Panc1 (cell line): ENCODE measurements at places on chromosomes 6 and 20.

DNA sequence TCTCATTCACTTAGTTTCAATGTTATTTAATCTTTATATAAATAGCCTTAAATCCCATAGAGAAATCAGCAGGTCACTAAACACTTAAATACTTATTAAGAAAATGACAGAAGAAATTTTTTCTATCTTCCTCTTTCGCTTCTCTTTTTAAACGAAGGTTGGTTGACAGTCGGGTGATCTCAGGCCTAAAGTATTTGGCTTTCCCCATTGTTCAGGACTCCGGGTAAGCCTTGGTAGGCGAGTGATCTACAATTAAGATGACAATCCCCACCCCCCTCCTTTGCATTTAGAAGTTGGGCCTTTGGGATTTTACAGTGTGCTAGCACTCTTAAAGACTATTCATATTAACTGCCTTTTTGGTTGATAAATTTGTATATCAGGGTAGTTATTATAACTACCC, 19.7 kb upstream of the UTRN start:
- H3K4me1 ChIP-seq: peaks cover 38% of the 10 kb centered on the region
- H3K27me3 ChIP-seq: no peaks in the 10 kb centered on the region
- peak overlapping the region; percentile 26 for H3K4me3 ChIP-seq

DNA sequence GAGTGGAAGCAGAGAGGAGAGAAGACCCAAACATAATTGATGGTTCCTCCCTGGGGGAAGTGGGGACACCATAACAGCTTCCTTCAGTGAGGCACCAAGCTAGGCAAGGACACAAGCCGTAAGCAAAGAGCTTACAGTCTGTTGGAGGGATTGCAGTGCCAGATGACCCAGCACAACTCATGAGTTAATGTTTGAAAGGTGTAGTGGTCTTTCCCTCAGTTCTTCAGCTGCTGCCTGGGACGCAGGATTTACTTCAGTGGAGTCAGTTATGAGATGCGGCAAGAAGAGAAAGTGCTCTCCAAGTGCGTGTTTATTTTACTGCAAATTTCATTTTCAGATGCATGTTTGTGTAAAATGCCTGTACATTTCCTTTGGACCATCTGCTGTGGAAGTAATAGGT, 38.7 kb upstream of the SLC17A4 start:
- no peak for DNase-seq
- no peaks in the 10 kb centered on the region for H3K4me1 ChIP-seq
- peaks cover 2% of the 10 kb centered on the region for H3K27me3 ChIP-seq
- H3K27ac ChIP-seq: no peak overlapping the region
- H3K4me3 ChIP-seq: no peak overlapping the region

DNA sequence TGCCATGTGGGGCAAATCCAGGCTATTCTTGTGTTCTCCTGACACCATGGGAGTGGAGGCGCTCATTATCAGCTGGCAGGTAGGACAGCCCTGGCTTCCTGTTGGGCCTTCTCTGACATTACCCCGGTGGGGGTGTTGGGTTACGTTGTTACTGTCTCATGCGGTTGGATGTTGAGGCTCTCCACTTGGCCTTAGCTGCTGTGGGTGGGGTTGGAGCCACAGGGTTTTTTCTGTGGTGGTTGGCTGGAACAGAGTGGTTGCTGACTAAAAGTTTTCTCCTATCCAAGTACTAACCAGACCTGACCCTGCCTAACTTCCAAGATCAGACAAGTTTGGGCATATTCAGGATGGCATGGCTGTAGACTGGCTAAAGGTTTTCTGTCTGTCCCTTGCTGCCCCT, 20.2 kb downstream of the RIPK1 start:
- no peaks in the 10 kb centered on the region for H3K4me1 ChIP-seq
- DNase-seq: no peak
- no peaks in the 10 kb centered on the region for H3K27me3 ChIP-seq
- H3K27ac ChIP-seq: no peak overlapping the region
- H3K4me3 ChIP-seq: no peak overlapping the region

- no peaks in the 10 kb centered on the region for H3K27me3 ChIP-seq
- H3K36me3 ChIP-seq: no peaks in the 10 kb centered on the region
- H3K27ac ChIP-seq: no peak overlapping the region
- H3K4me3 ChIP-seq: no peak overlapping the region
- H3K4me1 ChIP-seq: no peaks in the 10 kb centered on the region
Observed at GRCh38 chr20:15703171-15703911, 869.9 kb downstream of the KIF16B start.

GRCh38 chr6:38460186-38460585, 179.5 kb downstream of the BTBD9 start:
- H3K27me3 ChIP-seq: no peaks in the 10 kb centered on the region
- no peak overlapping the region for H3K27ac ChIP-seq
- H3K36me3 ChIP-seq: no peaks in the 10 kb centered on the region
- DNase-seq: no peak

DNA sequence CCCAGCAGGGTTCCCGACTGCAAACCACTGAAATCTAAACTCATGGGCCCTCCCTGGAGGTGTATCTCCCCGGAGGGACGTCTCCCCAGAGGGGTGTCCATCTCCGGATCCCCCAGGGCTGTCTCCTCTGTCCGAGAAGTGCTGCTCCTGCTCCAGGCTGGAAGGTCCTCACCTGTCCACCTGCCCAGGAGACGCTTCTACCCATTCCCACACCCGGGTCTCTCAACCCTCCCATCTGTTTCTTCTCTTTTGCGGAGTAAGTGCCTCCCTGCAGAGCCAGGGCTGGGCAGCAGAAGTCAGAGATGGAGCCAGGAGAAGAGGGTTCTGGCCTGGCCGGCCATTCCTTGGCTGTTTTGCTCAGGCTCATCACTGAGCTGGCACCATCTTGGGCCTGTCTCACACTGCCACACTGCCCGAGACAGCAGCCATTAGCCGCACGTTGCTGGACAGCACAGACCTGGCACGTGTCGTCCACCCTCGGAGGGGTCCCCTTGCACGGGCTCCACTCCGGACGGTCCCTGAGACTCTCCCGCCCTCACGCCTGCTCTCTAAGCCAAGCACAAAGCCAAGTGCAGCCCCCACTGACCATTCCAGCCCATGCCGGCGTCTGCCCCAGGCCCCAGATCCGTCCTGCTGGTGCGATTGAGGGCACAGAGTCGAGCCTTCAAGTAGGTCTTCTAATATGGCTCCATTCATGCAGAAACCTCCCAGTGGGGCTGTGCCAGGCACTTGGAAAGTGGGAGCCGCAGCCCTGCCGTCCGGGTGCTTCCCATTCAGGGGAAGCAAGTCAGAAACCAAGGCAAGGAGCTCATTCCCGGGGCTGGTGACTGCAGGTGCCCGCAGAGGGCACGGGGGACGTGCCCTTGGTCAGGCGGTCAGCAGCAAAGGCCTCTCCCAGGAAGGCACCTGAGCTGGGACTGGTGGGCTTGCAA, 367.7 kb downstream of the TAF4 start:
- no peak overlapping the region for H3K27ac ChIP-seq
- H3K36me3 ChIP-seq: no peaks in the 10 kb centered on the region
- no peak for DNase-seq
- H3K4me1 ChIP-seq: no peaks in the 10 kb centered on the region

DNA sequence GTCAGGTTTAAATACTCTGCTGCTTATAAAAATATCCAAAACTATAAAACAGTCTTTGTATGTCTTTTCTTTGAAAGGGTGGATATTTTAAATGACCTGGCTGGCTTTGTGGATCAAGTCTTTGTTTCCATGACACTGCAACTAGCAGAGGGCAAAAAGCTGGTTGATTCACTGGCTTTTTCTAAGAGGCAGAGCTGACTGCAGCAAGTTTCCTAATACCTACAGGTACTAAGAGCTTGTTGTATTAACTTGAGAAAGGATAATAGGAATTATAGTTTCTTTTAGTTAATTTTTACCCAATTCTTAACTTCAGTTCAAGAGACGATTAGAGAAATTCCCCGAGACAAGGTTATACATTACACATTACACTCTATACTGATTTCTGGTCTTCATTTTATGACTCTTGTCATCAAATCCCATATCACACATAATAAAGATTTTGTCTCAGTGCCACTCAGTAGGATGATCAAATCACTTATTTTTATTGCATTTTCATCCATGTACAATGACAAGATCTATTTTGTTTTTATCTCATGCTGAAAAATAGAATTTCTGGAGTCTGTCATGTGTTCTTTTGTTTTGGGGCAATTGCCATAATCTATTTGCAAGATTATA, 120.1 kb upstream of the RIMS1 start:
- no peaks in the 10 kb centered on the region for H3K36me3 ChIP-seq
- no peak for DNase-seq
- H3K27ac ChIP-seq: no peak overlapping the region

DNA sequence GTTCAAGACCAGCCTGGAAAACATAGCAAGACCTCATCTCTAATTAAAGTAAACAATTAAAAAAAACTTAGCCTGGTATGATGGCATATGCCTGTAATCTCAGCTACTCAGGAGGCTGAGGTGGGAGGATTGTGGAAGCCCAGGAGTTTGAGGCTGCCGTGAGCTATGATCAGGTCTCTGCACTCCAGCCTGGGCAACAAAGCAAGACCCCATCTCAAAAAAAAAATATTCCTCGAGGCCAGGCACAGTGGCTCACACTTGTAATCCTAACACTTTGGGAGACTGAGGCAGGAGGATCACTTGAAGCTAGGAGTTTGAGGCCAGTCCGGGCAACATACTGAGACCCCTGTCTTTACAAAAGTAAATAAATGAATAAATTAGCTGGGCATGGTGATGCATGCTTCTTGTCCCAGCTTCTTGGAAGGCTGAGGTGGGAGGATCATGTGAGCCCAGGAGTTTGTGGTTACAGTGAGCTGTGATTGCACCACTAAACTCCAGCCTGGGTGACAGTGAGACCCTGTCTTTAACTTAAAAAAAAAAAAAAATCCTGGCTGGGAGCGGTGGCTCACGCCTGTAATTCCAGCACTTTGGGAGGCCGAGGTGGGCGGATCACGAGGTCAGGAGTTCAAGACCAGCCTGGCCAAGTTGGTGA, 9.3 kb upstream of the C2 start:
- H3K4me1 ChIP-seq: no peaks in the 10 kb centered on the region
- DNase-seq: no peak
- H3K4me3 ChIP-seq: no peak overlapping the region
- H3K27ac ChIP-seq: no peak overlapping the region

- H3K36me3 ChIP-seq: peaks cover 5% of the 10 kb centered on the region; the same call in 1 of the 2 replicates
- no peak overlapping the region for H3K4me3 ChIP-seq
- H3K27me3 ChIP-seq: no peaks in the 10 kb centered on the region
- DNase-seq: peak; percentile 4
Observed at GRCh38 chr6:135438907-135439535, 58.5 kb downstream of the AHI1 start.

DNA sequence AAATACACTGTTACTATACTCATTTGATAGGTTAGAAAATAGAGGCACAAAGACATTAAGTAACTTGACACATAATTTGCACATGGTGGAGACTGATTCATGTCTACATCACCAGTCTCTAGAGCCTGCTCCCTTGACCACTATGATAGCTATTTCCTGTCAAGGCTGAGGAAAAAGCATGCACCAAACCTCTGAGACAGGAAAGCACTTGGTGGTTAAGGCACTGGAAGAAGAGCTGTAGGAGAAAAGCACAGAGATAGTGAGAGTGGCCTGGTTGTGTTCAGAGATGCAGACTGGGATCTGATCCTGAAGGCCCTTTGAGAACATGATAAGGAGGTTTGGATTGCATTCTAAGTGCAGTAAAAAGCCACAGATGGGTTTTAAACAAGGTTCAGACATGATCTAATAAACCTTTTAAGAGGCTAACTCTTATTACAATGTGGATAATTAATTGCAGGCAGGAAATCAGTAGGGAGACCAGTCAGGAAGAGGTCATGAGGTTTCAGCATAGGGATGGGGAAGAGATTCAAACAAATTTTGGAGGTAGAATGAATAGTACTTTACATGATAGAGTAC, 168.9 kb downstream of the PHF3 start:
- peak; percentile 48 for DNase-seq
- H3K36me3 ChIP-seq: no peaks in the 10 kb centered on the region
- no peak overlapping the region for H3K4me3 ChIP-seq

GRCh38 chr6:160394654-160395035, 46.5 kb downstream of the SLC22A3 start:
- no peak overlapping the region for H3K4me3 ChIP-seq
- no peaks in the 10 kb centered on the region for H3K36me3 ChIP-seq
- H3K27me3 ChIP-seq: no peaks in the 10 kb centered on the region
- no peaks in the 10 kb centered on the region for H3K4me1 ChIP-seq
- H3K27ac ChIP-seq: no peak overlapping the region

DNA sequence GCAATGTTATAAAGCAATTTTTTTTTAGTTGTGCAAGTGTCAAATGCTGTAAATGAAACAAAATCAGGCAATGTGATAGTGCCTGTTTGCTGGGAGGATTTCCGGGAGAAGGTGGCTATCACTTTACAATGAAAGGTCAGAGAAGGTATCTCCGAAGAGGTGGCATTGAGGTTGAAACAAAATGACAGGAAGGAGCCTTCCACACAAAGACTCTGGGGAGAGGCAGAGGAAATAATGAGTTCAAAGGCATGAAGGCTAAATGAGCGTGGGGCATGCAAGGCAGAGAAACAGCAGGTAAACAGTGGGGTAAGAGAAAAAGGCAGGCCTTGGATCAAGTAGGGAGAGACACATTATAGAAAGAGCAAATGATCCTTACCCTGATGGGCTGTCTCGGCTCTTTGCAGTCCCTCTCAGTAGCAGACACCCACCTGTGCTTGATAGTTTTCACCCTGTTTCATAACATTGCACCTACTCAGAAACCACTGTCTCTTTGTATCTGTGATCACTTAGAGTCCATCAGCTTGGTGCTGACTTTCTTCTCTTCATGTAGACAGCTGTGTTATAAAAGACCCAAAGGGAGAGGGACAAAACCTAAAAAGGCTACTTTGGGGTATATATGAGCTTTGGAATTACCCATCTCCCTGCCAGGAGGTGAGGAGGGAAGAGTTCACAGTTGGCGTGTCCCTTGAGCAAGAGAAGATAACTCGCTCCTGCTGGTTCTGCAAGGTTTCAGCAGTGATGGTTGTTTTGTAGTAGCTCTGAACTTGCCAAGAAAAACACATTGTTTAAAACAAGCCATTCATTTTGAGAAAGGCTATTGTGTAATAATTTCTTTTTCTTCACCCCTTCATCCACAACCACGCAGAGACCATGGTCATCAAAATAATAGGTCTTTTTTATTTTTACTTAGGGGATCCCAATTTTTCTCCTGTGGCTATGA, 22.3 kb downstream of the NRN1 start:
- H3K27ac ChIP-seq: no peak overlapping the region
- no peak for DNase-seq
- no peak overlapping the region for H3K4me3 ChIP-seq
- no peaks in the 10 kb centered on the region for H3K36me3 ChIP-seq
- H3K4me1 ChIP-seq: no peaks in the 10 kb centered on the region
- peaks cover 5% of the 10 kb centered on the region for H3K27me3 ChIP-seq

- H3K27me3 ChIP-seq: no peaks in the 10 kb centered on the region
- no peak overlapping the region for H3K27ac ChIP-seq
- no peak overlapping the region for H3K4me3 ChIP-seq
- DNase-seq: no peak
Observed at GRCh38 chr6:43196337-43196736, 14.3 kb downstream of the CUL9 start.

DNA sequence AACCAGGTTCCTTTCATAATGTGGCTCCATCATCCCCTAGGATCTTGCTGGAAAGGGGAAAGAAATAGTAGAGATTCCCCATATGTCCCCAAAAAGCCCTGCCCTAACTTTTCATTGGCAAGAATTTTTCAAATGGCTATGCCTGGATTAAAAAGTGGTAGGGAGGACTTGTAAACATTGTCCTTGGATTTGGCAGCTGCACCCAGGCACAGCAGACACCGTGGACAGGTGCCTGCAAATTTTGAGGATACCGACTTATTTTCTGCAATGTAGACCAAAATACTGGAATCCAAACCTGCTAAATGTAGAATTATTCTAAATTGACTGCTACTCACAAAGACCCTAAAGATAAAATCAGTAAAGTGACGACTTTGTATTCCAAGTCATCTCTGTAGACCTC, 203.3 kb upstream of the PLCB4 start:
- no peak for DNase-seq
- H3K4me3 ChIP-seq: no peak overlapping the region
- H3K36me3 ChIP-seq: no peaks in the 10 kb centered on the region
- no peak overlapping the region for H3K27ac ChIP-seq
